ENCODE measurements at places on chromosomes 5 and 9. TPM values are rescaled to one million over a fixed set of nuclear protein-coding genes. Genes with fewer than 3 reads are reported as not detected.

Gene SPINK6
- not detected for total RNA-seq

Gene SLC6A18
- not detected for total RNA-seq

Gene C9orf43
- 0.16 TPM for total RNA-seq

Gene DNAJB5
- total RNA-seq = 133 TPM

Gene LCN9
- not detected for total RNA-seq

Gene SUSD3
- 1.1 TPM for total RNA-seq

Gene NREP
- 24.1 TPM for total RNA-seq

Gene CRB2
- total RNA-seq = not detected

Gene NEUROG1
- not detected for total RNA-seq

Gene GFI1B
- not detected for total RNA-seq

Gene CDKN2B
- 3.6 TPM for total RNA-seq

Gene NACC2
- 57.8 TPM for total RNA-seq

Gene SPAG8
- total RNA-seq = 3.5 TPM

Gene PCDHGB6
- 11.9 TPM for total RNA-seq

Gene CCNO
- 0.22 TPM for total RNA-seq

Gene LCNL1
- total RNA-seq = 5.9 TPM

Gene LIX1
- total RNA-seq = not detected

Gene CREB3
- 25.0 TPM for total RNA-seq

Gene MAMDC2
- 3.6 TPM for total RNA-seq

Gene ADAMTS13
- 3.3 TPM for total RNA-seq

Gene TPPP
- 7.3 TPM for total RNA-seq

Gene ANKRD31
- total RNA-seq = 0.13 TPM

Gene SCGB3A1
- total RNA-seq = not detected

Gene SPTLC1
- total RNA-seq = 26.1 TPM

Gene SNCAIP
- 1.3 TPM for total RNA-seq

Gene FLT4
- 5.8 TPM for total RNA-seq

Gene PCSK5
- total RNA-seq = 6.2 TPM

Gene SKIC3
- 70.7 TPM for total RNA-seq

Gene CDKN2A
- 1.2 TPM for total RNA-seq

Gene SLC6A3
- total RNA-seq = 0.19 TPM

Gene RGS7BP
- 1.7 TPM for total RNA-seq

Gene APC
- 39.5 TPM for total RNA-seq

Gene BTNL3
- not detected for total RNA-seq

Gene HCN1
- not detected for total RNA-seq

Gene FAXDC2
- total RNA-seq = 10.1 TPM

Gene PTGR1
- total RNA-seq = 42.0 TPM

Gene TNFSF8
- total RNA-seq = 0.86 TPM

Gene ZNF608
- 18.8 TPM for total RNA-seq
